ENCODE measurements at places on chromosomes 2 and 18.

DNA sequence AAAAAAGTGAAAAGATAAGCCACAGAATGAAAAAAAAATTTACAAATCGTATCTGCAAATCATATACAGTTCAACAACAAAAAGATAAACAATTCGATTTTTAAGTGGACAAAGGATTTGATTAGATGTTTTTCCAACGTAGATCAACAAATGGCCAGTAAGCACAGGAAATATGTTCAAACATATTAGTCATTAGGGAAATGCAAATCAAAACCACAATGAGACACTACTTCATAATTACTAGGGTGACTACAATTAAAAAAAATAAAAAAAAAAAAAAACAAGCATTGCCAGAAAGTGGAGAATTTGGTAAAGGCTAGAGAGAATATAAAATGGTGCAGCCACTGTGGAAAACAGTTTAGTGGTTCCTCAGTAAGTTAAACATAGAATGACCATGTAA, 38.3 kb upstream of the RNU4ATAC start:
- no peak for DNase-seq

- DNase-seq: no peak
Observed at GRCh38 chr2:165793161-165793778, 777 bp downstream of the GALNT3 start.

DNA sequence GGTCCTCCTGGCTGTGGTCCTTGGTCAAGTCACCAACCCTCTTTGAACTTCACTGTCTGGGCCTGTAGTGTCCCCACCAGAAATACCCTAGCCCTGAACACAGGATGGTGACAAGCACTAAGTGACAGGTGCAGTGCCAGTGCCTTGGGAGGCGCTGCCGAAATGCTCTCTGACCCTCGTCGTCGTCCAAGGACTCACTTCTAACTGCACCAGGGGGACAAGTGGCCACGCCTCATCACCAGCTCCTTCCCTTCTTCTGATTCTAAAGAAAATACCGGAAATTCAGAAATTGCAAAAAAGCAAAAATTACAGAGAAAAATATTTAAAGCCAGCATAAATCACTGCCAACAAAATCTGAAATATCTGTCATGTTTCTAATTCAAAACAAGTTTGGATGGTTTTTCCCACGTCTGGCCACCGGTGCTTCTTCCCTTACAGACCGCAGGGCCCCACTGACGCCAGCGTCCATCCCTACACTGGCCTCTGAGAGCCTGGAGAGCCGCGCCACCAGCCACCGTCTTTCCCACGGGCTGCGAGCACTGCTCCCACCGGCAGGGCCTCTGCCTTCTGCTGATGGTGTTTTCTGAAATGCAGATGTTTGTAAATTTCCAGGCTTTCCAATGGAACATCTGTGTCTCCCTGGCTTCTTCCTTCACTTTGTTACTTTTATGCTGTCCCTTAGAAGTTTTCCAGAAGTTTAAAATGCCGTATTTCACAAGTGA, 37.4 kb upstream of the GPC1 start:
- DNase-seq: no peak

- DNase-seq: no peak
Observed at GRCh38 chr2:206158563-206159345, 490 bp downstream of the NDUFS1 start.

GRCh38 chr18:69785466-69785865, 162.2 kb downstream of the CD226 start:
- no peak for DNase-seq

Data from MV-4-11 (cell line).